Ecto neural progenitor cell (in vitro differentiated cells): ENCODE measurements at places on chromosomes 11 and 22.

GRCh38 chr22:21839765-21840140 lies 27.7 kb downstream of the MAPK1 start:
- DNase-seq: no peak

- DNase-seq: no peak
These were observed 21.9 kb upstream of the PARVG start for GRCh38 chr22:44158816-44159215.

DNA sequence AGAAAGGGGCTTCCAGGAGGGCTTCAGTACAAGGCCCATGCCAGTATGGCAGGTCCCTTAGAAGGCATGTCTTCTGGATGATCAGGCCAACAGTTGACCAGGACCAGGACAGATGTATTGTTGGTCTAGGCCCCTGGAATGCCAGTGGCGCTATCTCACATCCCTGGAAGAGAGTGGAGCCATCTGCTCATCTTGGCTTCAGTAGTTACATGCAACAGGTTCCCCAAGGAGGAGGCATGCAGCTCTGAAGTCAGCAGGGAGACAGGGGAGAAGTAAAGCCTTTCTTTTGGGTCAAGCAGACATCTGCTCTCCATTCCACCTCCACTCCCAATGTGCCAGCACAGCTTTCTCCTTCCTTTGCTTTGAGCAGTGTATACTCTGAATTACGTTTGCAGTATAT lies 244.1 kb downstream of the KIRREL3 start:
- DNase-seq: no peak

GRCh38 chr11:74519710-74520109 lies 26.2 kb upstream of the LIPT2 start:
- DNase-seq: no peak

- no peak for DNase-seq
These were observed 9.2 kb upstream of the MAPK1 start for GRCh38 chr22:21876486-21877176.
